ENCODE measurements at places on chromosomes 13 and 19.
A peak's percentile ranks its signal among the peaks of the same experiment; 100 is the strongest.

DNA sequence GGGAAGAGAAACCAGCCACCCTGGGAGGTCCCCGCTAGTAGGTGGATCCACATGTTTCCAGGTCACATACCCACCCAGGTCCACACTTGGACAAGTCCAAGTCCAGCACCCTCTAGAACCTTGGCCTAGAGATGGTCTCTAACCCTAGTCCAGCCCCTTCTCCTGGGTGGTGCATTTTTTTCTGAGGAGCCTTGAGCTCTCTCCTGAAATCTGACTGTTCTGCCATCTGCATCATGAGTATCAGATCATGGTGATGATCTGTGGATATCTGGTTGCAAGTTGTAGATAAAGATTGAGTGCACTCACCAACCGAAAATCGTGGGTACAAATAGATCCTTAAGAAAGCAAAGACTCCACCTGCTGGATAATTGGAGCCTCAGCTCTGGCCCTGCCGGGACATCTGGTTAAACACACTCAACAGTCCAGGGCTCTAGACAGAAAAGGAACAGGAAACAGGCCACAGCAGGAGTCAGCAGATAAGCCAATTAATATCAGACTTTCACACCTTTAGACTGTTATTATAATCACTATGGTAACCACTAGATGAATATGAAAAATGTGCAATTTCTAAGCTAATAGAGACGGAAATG is 41.1 kb downstream of the GPR12 start:
- DNase-seq = no peak

GRCh38 chr19:6326815-6327214 is 6.6 kb downstream of the ACER1 start:
- no peak for DNase-seq

- DNase-seq = no peak
Measured at GRCh38 chr19:42115219-42115618, 17.0 kb downstream of the POU2F2 start.

- no peak for DNase-seq
Measured at GRCh38 chr13:110882972-110883371, 31.9 kb downstream of the ANKRD10 start.

GRCh38 chr19:42166316-42166715 is 34.1 kb upstream of the POU2F2 start:
- DNase-seq = no peak

DNA sequence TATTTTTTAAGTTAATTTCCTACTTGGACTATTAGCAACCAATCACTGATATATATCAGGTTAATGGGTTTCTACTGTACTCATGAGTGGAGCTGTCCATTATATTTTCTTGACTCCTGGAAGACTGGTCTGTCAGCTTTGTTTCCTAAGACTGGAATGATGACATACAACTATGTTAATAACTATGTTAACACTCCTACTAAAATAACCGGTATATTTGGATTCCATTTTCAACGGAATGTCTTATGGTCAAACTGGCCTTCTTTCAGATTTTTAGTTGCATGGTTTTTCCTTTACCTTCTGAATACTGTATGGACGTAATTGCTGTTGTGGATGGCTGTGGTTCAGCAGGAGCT is 45.8 kb upstream of the GPI start:
- no peak for DNase-seq

GRCh38 chr13:109858319-109858718 is 71.9 kb upstream of the IRS2 start:
- no peak for DNase-seq

DNA sequence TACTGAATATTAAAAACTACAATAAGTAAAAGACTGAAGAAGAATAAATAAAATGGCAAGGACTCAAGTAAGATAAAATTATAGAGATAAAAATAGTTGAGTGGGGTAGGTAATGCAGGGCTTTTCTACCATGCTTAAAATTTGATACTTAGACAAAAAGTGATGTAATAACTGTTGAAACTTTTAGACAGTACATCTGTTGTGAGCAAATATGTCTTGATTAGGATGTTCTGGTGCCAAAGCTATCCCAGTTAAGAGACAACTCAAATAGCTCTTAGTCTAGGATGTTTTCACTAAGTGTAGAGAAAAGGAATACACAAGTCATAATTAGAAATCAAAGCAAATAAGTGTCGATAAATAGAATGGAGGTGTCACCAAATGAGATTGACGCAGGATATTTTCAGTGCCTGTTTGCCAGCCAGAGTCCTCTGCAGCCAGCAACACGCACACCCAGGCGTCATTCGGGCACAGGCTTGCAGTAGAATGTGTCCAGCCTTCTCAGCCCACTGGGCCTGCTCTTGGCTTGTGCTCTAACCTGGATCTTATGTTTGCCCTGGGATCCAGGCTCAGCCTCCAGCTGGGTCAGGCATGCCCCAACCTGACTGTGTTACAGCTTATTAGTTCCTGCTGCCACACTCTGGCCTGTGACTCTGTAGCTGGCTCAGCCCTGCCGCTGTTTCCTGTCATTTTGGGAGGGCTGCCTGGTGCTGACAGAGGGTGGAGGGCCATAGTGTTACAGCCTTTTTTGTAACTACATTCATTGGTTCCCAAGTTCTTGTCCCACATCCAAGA is 766.2 kb downstream of the PCDH17 start:
- no peak for DNase-seq

GRCh38 chr19:29683009-29683408 is 17.7 kb downstream of the PLEKHF1 start:
- no peak for DNase-seq

- DNase-seq = no peak
Measured at GRCh38 chr19:18021121-18021755, 13.3 kb downstream of the ARRDC2 start.

GRCh38 chr13:68023838-68024581 is 793.9 kb upstream of the PCDH9 start:
- DNase-seq = no peak

- no peak for DNase-seq
Measured at GRCh38 chr19:2046046-2046907, 4.8 kb downstream of the MKNK2 start.

GRCh38 chr13:104253063-104253680 is 1187.0 kb upstream of the SLC10A2 start:
- DNase-seq = no peak

- no peak for DNase-seq
Measured at GRCh38 chr19:1989513-1990229, 25.8 kb downstream of the BTBD2 start.

- DNase-seq = no peak
Measured at GRCh38 chr19:12797141-12797587, 4.4 kb downstream of the PRDX2 start.

GRCh38 chr13:33178209-33178840 is 107.2 kb downstream of the STARD13 start:
- DNase-seq = no peak

GRCh38 chr19:40560092-40560507 is 16.6 kb upstream of the SHKBP1 start:
- DNase-seq = no peak

GRCh38 chr13:21033856-21034602 is 27.4 kb downstream of the LATS2 start:
- DNase-seq = no peak

DNA sequence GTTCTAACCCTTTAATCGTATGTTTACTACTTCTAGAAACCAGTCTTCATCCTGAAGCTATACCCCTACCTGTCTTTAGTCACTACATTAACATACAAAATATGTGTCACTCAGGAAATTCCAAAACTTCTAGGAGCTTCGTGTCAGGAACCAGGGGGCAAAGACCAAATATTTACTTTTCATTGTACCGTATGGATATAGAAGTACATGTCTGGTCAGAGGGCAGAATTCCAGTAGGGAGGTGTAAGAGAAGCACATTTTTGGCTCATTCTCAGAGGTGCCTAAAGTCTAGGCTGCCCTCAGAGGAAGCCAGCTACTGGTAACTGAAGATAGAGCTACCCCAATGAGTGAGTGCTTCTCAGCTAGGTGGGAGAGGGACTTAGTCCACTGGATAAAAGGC is 320.7 kb downstream of the DIAPH3 start:
- no peak for DNase-seq

GRCh38 chr19:10766671-10767201 is 48.9 kb downstream of the DNM2 start:
- peak; percentile 80 for DNase-seq

DNA sequence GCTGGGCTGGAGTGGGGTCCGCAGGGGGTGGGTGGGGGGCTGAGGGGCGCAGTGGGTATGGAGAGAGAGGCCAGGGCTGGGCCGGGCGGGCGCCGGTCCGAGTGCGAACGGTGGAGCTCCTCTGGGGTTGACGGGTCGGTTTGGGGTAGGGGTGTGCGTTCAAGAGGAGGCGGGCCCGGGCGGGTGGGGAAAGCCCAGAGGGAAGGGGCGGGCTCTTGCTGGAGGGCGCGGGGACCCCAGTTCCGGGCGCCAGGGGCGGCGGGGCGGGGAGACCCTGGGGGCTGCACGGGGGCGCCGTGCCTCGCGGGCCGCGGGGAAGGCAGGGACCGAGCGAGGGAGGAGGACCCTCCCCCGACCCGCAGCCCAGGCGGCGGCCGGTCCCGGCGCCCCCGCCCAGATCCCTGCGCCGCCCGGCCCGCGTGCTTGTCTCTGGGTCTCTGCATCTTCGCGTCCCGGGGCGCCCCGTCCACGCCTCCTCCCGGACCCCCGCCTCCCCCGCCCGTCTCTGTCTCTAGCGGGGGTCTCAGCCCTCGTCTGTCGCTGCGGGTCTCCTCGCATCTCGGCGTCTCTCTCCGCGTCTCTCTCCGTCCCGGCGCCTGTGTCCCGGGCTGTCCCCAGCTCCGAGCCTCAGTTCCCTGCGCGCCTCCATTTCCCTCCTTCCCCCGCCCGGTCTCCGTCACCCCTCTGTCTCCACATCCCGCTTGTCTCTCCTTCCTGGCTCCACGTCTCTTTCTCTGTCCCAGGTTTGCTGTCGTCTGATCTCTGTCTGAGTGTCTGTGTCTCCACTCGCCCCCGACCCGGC is 8.3 kb upstream of the SHISA7 start:
- DNase-seq = no peak

GRCh38 chr13:43730642-43731041 is 56.1 kb downstream of the ENOX1 start:
- DNase-seq = no peak

GRCh38 chr13:114074671-114075315 is 57.6 kb downstream of the RASA3 start:
- no peak for DNase-seq

DNA sequence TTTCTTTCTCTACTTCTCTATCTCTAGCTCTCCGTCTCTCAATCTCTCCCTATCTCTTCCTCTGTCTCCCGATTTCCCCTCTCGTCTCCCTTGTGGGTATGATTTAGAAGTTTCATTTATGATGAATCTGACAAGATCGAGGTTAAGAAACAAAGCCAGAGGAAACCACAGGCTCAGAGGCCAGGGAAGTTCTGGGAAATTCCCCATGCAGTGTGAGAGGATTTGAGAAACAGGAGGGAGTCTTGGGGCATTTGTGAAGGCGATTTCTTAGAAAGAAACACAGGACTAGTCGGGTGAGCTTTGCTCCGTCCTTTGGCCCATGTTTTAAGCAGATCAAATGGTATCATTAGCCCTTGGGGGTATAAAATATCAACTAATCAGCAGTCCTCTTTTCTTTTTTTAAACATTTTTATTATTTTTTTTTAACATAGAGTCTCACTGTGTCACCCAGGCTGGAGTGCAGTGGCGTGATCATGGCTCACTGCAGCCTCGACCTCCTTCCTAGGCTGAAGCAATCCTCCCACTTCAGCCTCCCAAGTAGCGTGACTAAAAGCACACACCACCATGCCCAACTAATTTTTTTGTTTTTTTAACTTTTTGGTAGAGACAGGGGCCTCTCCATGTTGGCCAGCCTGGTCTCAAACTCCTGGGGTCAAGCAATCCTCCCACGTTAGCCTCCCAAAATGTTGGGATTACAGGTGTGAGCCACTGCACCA is 25.8 kb downstream of the TNFSF9 start:
- DNase-seq = no peak

DNA sequence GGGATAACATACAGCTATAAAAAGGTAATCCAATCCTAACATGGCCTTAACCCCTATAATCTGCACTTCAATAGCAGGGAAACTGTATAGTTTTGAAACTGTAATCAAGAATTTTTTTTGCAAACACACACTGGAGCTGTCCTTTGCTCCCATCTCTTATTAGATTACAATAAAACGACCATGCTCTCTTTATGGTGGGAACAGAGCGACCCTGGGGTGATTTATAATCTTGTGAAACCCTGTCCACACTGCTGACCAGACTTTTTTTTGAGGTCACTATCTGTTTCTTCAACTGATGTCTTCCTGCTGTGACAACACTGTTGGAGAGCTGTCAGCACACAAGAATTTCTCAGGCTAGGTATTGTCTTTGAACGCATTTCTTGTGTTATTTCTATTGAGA is 35.3 kb downstream of the DACH1 start:
- DNase-seq = no peak

- DNase-seq = no peak
Measured at GRCh38 chr19:51740356-51740755, 11.3 kb downstream of the FPR1 start.

- DNase-seq = no peak
Measured at GRCh38 chr19:50501568-50502475, 9.2 kb downstream of the JOSD2 start.

- DNase-seq = no peak
Measured at GRCh38 chr13:98998831-98999638, 21.2 kb upstream of the DOCK9 start.

Measured in spinal cord (tissue), 10 donors.